ENCODE measurements at places on chromosomes 2 and 18.

DNA sequence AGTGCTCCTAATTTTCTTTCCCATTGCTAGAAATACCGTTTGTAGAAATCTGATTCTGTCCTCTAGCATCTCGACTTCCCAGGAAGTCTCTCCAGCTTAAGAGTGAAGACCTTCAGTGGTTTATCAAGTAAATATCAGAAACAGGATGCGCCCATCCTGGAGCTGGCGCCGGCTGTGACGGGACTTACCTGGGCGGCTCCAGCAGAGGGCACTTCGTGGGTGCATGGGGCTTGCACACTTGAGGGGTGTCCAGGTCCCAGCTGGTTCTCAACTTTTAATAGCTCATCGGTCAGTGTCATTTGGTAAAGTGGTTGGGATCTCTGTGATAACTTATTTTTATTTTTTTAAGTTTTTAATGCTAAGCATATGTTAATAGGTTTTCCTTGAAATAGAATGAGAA, 167.0 kb upstream of the TPO start:
- no peak for DNase-seq

- DNase-seq = no peak
These were observed 34.4 kb downstream of the TEX51 start for GRCh38 chr2:126932966-126933710.

- DNase-seq = no peak
These were observed 45.5 kb upstream of the CYP1B1 start for GRCh38 chr2:38121481-38121880.

DNA sequence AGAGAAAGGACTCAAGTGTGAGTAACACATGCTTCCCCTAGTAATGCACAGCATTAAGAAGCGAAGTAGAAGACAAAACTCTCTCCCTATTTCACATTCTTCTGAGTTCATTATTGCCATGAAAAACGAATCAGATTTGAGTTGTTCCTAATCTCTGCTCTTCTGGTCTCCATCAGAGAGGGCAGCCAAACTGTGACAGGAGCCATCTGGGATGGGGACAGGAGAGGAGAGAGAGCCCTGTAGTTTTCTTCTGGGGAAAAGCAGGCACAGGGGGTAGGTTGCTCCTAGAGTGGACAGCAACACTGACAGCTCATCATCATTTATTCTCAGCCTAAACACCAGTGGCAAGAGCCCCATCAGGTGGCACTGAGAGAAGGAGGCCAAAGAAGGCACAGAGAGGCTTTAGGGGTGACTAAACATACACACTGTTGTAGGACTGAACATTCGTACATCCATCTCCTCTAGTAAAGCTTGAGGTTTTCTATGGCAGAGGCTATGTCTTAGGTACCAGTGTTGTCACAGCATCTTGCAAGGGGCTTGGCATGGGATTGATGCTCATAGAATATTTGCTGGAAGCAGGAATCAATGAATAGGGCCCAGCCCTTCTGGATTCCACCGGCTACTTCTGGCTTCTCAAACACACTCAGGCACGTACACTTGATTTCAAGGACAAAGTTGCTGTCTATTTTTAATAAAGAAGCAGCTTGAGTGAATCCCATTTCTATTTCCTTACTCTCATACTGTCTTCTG, 33.1 kb downstream of the SLC8A1 start:
- no peak for DNase-seq

DNA sequence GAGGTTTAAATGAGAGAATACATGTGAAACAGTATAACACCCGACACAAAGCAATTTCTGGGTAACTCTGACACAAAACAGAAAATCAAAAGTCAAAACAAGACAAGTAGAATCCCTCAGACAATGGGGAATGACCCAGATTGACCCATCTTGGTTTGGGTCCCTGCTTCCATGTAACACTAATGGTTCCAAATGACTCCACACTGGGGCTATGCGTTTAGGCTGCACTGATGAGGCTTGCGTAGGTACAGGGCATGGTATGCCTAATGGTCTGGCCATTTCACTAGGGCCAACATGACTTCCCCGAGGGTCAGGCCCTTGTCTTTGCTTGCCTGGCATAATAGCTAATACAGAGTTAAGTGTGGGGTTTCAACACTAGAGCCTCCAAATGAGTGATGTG, 27.2 kb upstream of the NFE2L2 start:
- DNase-seq = no peak

- DNase-seq = peak; percentile 85
These were observed 1.6 kb upstream of the MYL12A start for GRCh38 chr18:3245853-3246634.

GRCh38 chr2:219381448-219381847, 6.3 kb downstream of the DNPEP start:
- no peak for DNase-seq

GRCh38 chr18:11987527-11987926, 6.2 kb downstream of the IMPA2 start:
- DNase-seq = no peak

DNA sequence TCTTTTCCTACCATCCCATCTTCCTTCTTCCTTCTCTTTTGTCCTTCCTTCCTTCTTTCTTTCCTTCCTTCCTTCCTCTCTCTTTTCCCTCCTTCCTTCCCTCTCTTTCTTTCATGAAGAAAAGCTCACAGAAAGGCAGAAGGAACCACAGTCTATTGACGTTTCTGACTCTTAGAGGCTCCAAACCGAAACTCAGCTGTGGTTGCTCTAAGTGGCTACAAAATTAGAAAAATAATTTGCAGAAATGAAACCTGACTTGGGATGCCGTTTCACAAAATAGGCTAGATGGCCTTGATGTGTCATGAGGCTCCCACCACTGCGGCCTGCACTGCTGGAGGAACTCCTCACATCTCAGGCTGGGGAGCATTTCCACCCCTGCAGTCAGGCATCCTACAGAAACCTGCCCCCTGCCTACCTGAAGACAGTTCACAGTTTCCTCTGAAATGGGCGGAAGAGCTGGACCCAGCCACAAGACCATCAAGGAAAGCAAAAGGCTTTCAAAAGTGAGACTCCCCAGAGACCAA, 165.6 kb downstream of the SMAD7 start:
- peak; percentile 61 for DNase-seq

- no peak for DNase-seq
These were observed 34.3 kb downstream of the FAM168B start for GRCh38 chr2:131058920-131059319.

DNA sequence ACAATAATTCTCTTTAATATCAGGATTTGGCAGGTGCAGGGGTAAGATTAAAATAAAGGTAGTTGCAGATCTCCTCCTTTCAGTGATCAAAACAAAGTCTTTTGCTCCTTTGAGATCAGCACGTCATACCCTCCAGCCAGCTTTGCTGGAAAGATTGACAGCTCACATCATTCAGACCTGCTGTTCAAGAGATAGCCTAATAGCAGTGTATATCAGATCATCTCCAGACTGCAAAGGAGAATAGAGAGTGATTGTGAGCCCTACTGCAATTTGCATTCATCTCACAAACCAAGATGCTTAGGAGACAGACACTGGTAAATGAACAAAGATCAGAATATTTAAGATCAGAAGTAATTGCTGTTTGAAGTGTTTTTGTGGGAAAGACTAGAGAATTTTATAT, 135.8 kb upstream of the DSEL start:
- DNase-seq = no peak

DNA sequence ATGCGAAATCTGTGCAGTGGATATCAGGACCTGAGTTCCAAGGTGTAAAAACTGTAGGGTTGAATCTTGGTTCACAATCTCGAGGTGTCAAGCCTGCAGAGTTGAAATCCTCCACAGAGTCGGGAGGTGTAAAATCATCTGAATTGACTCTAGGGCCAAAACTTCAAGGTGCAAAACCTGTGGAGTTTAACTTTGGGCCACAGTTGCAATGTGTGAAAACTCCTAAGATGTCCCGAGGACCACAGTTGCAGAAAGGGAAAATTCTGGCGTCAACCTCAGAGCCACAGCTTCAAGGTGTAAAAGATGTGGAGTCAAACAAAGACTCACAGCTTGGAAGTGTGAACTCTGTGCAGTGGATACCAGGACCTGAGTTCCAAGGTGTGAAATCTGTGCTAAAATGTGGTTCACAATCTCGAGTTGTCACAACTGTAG, 9.8 kb upstream of the ZNF512 start:
- DNase-seq = no peak

GRCh38 chr2:138428710-138429440, 72.7 kb upstream of the SPOPL start:
- no peak for DNase-seq

DNA sequence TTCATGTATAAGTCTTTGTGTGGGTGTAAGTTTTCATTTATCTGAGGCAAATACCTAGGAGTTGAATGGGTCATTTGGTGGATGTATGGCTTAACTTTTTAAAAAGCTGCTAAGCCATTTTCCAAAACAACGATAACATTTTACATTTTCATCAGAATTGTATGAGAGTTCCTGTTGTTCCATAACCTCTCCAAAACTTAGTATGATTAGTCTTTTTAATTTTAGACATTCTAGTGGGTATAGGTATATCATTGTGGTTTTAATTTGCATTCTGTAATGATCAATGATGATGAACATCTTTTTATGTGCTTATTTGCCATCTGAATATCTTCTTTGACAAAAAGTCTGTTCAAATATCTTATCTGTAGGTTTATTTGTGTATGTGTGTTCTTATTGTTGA, 74.4 kb upstream of the UGP2 start:
- DNase-seq = no peak

- DNase-seq = peak; percentile 39
These were observed 13.4 kb upstream of the COPS8 start for GRCh38 chr2:237072067-237072931.

DNA sequence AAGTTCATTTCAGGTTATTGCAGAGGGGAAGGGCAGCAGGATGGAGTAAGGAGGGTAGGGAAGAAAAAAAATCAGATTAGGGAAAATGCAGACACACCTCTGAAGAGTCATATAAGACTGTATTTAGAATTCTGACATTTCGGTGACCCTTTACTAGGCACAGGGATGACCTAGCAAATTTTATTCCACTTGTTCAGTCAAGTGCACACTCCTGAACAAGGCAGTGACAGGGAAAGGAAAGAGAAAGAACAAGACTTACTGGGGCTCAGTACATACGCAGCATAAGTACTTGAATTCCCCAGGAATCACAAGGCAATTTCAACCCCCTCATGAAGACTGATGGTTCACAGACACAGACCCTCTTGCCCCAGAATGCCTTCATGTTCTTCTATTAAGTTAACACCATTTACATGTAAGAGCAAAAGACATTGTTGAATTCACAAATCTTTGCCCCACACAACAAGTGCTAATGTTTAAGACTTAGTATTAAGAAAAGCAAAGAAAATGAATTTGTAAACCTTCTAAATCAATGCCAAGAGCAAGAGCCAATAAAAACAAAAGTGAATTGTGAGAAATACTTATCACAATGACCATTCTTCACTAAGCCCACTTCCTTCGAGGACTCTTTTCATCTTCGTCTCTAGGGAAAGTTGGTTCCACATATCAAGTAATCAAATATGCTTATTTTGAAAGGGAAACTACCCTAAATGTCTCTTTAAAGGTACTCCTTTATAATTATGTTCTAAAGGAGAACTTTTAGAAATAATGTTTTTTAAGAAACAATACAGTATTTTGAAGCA, 47.0 kb downstream of the COBLL1 start:
- DNase-seq = no peak

DNA sequence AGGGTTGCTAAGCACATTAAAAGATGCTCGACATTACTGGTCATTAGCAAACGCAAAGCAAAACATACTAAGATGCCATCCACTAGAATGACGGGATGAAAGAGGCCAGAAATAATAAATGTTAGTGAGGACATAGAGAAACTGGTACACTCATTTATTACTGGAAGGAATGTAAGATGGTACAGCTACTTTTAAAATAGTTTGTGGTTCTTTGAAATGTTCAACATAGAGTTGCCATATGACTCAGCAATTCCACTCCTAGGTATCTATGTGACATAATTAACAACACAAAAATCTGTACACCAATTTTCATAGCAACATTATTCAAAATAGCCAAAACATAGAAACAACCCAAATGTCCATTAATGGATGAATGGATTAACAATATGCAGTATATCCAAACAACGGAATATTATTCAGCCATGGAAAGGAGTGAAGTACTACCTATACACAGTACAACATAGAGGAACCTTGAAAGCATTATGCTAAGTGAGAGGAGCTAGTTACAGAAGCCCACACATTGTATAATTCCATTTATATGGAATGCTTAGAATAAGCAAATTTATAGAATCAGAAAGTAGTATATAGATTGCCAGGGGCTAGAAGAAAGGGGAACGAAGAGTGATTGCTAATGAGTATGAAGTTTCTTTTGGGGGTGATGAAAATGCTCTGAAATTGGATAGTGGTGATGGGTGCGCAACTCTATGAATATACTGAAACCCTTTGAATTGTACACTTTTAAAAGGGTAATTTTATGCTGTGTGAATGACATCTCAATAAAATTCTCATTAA, 61.9 kb upstream of the IL1R1 start:
- no peak for DNase-seq

DNA sequence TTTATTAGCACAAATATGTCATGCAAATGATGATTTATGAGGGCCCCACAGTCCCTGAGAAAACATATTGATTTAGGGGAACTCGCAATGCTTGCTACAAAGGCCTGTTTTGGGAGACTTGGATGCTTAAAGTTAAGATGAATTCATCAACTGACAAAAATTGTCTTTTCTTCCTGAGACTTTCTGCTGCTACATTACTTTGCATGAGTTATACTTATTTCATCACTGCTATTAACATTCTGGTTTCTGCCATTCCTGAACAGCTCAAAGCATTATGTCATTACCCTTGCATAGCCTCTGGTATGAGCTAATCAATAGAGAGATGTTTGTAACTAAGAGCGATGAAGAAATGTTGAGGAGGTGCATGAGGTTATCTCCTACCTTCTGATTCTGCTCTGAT, 74.4 kb downstream of the SOX11 start:
- DNase-seq = no peak

- no peak for DNase-seq
These were observed 8.0 kb upstream of the C2orf69 start for GRCh38 chr2:199903111-199903510.

GRCh38 chr2:241762933-241763369, 13.7 kb upstream of the GAL3ST2 start:
- DNase-seq = peak; percentile 76

DNA sequence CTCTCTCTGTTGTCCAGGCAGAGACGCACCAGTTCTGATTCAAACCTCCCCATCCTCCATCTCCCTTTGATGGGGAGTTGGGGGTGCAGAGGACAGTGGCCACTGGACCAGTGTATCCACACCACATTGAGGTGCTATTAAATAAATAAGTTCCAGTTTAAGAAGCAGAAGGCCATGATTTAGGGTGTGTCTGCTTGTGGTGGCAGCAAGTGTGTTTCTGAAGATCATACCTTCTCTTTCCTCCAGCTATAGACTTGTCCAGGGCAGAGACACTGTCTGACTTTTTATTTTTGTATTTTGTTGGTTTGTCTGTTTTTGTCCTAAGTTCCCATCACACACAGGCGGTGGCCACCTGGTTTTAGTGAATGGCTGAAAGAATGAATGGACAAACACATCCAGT, 16.5 kb upstream of the INO80C start:
- DNase-seq = no peak

DNA sequence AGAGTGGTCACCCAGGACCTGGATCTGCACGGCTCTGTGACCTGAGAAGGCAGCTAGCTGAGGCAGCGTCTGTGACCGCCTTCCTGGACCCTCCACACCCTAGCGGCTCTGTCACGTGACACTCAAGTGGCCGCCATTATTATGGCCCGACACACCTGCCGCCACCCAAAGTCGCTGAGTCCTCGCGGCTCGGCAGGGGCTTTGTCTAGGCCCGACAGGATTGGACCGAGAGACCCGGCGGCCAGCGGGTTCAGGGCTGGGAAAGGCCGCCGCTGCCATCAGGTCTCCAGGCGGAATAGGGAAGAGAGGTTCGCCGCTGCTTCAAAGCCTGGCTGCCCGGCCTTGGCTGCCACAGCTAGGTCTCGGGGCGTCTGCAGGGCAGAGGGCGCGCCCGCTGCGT, 1162.5 kb upstream of the LRRTM1 start:
- DNase-seq = no peak

- no peak for DNase-seq
These were observed 122.0 kb downstream of the ZNF521 start for GRCh38 chr18:25229920-25230319.
